Ascending aorta (tissue), 2 donors: ENCODE measurements at places on chromosomes 1 and 21.

DNA sequence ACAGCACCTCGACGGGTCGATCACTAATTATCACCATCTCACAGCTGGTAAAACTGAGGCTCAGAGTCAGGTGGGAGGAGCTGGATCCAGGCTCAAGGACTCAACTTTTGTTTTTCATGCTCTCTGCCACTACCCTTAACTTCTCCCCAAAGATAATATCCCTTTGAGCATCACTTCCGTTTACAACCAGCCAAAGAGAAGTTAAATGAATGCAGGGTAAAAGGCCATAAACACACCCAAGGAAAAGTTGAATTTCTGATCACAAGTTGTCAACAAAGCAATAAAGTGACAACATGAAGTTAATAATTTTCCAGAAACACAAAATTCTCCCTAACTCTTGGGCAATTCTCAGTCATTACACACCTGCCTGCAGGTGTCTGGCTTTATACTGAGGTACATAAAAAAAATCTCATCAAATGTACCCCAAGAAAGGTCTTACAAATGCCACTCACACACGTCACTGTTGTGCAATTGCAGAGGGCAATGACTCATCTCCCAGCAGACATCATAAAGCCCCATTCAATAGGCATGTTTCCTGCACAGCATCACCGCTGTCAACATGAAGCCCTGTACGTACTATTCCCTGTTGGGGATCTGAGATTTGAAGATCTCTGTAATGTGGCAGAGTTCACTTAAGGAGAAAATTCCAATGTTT lies 3.4 kb downstream of the OR2T11 start:
- no peak for DNase-seq

- DNase-seq: no peak
Observed at GRCh38 chr1:42117214-42117613, 36.0 kb upstream of the GUCA2B start.

DNA sequence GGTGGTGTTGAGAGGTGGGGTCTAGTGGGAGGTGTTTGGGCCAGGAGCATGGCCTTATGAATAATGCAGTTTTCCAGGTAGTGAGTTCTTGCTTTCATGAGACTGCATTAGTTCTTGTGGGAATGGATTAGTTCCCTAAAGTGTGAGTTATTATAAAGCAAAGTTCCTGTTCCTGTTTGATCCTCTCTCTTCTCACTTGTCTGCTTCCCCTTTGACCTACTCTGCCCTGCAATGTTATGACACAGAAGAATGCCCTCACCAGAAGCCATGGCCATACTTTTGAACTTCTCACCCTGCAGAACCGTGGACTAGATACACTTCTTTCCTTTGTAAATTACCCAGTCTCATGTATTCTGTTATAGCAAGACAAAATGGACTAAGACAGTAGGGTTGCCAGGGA lies 53.6 kb downstream of the MAP3K7CL start:
- no peak for DNase-seq

DNA sequence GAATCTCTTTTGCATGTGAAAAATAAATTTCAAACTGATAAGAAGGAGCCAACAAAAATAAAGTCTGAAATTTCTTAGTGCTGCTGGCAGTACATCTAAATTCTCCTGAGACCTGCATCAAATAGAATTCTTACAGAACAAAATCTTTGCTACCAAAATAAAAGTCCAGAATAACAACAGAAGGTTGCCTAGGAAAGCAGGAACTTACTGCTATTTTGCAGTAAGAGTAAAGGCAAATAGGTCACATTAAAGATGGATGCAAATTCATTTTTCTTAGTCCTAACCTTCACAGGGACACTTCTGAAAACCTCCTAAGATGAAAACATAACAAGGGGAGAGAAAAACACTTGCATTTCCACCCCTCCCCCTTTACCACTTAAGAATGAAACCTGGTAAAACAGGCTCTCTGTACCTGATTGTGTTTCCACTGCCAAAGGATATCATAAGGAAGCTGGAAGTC lies 59.0 kb downstream of the RUSC1 start:
- DNase-seq: no peak

- no peak for DNase-seq
Observed at GRCh38 chr1:64363616-64364015, 106.3 kb upstream of the CACHD1 start.

- DNase-seq: no peak
Observed at GRCh38 chr21:14584357-14585095, 38.4 kb upstream of the SAMSN1 start.

GRCh38 chr1:92708368-92708950 lies 76.4 kb downstream of the EVI5 start:
- DNase-seq: no peak

DNA sequence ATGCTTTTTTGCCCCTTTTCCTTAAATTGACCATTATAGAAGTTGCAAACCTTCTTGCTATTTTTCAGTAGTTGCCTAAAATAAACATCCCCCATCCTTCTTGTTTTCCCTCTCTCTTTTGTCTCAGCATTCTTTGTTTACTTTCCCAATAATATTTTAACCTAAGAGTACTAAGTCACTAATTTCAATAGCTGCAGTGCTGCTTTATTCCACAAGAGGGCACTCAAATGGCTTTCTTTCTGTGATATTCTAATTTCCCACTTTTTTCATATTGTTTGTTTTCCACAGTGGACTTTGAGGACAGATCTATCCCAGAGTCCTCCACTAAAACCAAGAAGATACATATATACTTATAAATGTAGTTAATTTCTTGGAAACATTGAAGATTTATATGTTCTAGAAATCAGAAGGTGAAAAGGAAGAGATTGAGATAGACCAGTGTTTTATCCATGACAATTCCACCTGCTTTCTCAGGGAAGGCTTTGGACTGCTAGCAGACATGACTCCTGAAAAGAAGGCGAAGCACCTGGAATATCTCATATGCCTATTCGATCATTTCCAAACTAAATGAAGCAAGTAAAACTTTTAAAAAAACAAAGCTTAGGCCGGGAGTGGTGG lies 104.8 kb upstream of the GRIK1 start:
- DNase-seq: no peak

DNA sequence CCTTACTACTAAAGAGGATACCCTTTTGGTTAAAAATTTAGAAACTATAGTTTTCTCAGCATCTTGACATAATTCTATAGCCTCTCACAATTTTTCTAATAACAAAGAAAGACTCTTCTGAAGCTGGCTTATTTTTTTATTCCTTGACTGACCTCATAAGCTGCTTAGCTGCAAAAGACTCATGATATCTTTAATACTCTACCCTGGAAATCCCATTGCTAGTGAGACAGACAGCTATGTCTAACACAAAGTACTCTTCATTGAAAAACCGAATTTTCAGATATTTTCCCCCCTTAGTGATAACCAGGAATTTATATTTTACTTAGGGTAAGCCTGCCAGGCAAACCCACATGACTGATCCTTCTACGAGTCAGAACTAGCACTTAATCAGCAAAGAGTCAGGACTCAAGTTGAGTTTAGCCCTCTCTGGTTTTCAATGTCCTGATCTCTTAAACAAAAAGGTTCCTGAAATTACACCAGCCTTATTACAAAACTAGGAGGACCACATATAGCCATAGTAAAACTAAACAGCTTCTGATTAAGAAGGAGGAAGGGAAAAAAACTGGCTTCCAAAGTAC lies 56.9 kb downstream of the ENAH start:
- no peak for DNase-seq

DNA sequence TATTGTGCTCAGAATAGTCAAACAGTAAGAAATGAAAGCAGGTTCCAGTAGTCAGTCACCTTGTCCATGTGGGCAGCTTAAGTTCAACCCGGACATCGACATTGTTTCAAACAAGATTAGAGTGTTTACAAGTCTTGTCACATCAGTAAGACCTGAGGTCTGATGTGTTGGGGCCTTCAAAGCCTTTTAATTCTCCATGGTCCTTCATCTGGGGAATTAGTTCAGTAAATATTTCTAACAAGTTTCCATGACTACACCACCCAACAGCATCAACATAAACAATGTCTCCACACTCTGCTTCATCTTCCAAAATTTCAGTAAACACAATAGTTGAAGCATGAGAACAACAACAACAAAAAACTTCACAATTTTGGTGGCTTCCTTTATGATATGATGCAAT lies 15.1 kb upstream of the ADORA1 start:
- DNase-seq: no peak

DNA sequence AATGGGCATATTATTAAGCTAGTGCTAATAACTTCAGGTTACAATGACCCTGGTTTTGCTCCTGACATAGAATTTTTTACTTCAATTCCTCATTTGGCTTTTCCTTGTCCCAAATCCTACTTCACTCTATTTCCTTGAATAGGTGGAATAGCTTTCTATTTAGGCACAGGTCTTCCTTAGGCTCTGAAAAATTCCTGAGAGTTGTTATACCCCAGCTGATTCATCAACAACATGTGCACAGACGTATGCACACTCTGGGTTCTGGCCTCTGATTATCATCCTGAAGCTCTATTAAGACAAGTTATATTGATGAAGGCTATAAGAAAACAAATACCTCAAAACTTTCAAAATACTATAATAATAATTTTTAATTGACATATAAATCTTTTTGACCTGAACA lies 172.4 kb downstream of the NTMT2 start:
- no peak for DNase-seq

DNA sequence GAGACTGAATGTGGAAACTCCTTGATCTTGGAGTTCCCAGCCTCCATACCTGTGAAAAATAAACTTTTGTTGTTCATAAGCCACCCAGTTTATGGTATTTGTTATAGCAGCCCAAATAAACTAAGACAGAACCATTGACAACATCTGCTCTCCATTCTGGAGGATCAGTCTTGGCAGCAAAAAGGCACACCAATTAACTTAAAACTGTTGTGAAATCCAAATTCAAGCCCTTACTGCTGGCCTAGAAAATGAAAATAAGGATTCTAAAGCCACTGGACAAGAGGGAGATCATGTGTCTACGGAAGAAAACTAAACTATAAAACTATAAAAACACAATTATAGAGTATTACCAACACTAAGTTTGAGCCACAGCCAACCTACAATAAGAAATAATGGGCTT lies 172.1 kb upstream of the RNPC3 start:
- no peak for DNase-seq

GRCh38 chr1:173126421-173126820 lies 75.7 kb upstream of the TNFSF18 start:
- DNase-seq: no peak

GRCh38 chr1:109170035-109170764 lies 43.5 kb upstream of the SARS1 start:
- DNase-seq: no peak

DNA sequence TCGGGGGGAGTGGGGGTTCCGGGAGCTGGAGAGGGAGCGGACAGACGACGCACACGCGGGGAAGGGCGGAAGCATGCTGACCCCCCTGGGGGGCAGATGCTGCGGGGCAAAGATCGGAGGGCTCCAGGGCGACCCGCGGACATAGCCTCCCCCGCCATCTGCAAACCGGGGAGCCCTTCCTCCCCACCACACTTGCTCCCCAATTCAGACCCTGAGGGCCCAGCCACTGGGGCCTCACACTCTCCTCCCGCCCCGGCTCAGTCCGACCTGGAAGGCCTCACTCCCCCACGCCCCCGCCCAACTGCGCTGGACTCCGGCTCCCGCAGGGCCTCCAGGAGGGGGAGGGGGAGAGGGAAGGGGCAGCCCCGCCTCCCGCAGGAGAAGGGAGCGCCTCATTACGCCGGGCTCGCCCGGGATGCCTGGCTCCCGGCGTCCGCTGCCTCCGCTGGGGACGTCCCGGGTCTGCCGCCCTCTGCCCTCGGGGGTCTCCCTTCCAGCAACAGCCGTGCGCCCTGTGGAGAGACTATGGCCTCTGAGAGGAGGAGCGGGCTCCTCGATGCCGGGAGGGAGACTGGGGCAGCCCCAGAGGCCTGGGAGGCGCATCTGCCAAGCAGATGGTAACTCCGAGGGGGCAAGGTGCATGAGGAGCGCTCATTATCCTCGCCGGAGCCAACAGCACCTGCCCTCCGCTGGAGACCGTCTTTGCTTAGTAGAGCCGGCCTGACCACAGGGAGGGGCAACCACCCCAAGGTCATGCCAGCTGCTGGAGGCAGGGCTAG lies 636 bp upstream of the CAMK2N1 start:
- no peak for DNase-seq

GRCh38 chr21:34669149-34669879 lies 520 bp downstream of the CLIC6 start:
- DNase-seq: no peak

- DNase-seq: no peak
Observed at GRCh38 chr21:28580585-28580984, 412.1 kb downstream of the LTN1 start.

GRCh38 chr1:185483664-185484450 lies 166.8 kb upstream of the IVNS1ABP start:
- no peak for DNase-seq

DNA sequence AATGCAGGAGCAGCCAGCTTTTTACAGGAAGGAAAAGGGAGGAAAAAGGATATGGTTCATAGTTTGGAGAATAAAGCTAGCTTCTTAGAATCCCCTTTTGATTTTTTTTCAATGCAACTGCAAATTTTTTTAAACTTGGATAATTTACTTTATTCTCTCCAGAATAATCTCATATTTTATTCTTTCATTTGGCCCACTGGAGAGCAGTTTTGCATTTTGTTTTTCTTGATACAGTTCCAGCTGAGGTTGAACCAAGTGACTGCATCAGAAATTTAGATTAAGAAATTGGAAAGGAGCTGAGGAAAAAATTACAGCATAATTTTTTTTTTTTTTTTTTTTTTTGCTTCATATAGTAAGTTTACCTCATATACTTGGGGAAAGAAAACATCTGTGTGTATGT lies 22.8 kb downstream of the GABPA start:
- no peak for DNase-seq

- no peak for DNase-seq
Observed at GRCh38 chr1:184030433-184031091, 7.0 kb downstream of the COLGALT2 start.

DNA sequence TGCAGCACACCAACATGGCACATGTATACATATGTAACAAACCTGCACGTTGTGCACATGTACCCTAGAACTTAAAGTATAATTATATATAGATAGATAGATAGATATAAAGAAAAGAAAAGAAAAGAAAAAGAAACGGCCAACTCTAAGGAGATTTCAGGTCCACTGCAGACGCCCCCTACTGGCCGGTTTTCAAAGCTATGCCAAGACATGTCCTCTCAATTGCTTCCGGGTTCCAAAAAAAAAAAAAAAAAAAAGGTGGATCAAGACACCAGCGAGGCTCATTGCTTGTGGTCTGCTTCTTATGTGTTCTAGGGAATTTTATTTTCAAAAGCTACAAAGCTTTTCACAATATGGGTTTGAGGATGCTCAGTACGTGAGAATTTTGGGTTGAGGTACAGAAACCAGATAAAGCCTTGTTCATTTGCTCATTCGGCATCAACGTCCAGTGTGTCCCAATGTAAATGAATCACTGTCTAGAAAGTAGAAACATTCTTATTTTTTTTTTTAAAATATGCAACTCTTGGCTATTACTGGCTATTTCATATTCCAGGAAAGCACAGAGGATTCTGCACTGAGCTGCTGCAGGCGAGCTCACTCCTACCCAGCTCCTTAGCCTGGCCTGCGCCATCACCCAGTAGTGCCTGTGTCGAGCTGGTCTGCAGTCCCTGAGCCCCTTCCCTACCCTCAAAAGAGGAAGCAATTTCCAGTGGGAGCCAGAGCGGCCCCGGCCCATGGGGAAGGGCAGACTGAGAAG lies 643.0 kb downstream of the KIF26B start:
- no peak for DNase-seq

- DNase-seq: no peak
Observed at GRCh38 chr1:115807723-115808122, 33.2 kb downstream of the NHLH2 start.

GRCh38 chr1:3857791-3858129 lies 484 bp downstream of the DFFB start:
- DNase-seq: no peak
